ENCODE measurements at places on chromosomes 11 and 22. TPM values are rescaled to one million over a fixed set of nuclear protein-coding genes. Genes with fewer than 3 reads are reported as not detected.

SESN3 gene
- total RNA-seq = 3.6 TPM

DNA sequence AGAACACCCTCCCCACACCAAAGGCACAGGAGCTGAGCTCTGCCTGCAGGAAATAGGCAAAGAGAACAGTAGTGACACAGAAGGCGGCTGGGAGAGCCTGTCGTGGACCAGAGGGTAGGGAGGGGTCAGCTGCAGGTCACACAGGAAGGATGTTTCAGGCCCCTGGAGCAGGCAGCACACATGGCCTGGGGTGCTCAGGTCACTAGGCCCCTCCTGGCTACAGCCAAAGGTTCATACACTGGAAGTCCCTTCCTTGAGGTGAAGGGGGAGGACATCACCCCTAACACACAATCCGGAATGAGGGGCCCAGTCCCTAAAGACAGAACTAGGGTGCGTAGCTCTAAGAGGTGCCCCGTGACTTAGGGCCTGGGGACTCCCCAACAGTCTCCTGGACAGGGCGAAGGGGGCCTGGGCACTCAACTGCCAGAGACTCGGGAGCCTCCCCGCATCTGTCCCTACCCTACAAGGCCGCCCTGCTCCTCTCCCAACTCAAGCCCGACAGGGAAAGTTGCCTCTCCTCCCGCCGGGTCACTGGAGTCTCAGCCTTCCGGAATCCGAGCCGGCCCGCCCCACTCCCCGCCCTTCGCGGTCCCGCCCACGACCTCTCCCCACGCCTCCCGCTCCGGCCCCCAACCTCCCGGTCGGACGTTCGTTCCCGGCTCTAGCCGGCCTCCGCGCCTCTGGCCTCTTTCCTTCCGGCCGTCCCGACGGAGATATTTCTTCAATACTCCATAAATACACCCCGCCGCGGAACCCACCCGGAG, at the start of gene CYB5R2:
Gene CYB5R2, minus strand, starts transcription at position 541 of the 764 bp plus-strand sequence. CDS start 675 bp downstream, outside the sequence.
- no peak for DNase-seq

DNA sequence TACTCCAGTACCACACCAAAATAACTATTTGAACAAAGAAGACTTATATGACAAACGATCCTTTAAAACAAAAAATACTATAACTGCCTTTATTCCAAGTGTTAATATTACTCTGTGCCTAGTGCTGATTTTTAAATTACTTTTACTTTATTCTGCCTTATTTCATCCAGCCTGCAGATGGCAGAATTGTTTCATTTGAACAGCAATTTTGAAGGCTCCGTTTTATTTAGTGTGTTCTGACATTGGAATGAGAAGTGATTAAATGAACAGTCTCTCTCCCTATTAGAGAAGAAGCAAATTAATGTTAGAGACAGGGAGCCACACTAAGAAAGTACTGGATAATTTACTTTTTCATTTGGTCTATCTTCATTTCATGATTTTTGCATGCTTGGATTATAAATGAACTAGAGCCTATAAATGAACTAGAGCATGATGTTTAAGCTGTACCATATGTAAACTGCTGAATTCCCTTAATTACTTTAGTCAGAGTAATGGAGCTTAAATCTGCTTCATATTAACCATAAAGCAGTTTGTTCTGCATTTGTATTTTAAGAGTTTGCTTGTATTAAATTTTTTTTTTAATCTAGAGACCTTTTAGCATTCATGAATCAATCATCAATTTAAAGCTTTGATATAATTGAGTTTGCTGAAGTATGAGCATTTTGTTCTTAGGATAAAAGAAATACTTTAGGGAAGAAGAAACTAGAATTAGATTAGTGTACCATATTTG, 9.8 kb downstream of the PDHX start:
- peak; percentile 63 for DNase-seq

GRCh38 chr11:78313181-78313795, 104.3 kb downstream of the GAB2 start:
- peak; percentile 97 for DNase-seq

All from renal cortical epithelial cell (primary cell).